ENCODE measurements at places on chromosomes 3 and 15.

GRCh38 chr3:188901126-188901525 is 270.6 kb upstream of the TPRG1 start:
- DNase-seq, result no peak

- no peak for DNase-seq
Observed at GRCh38 chr3:31142139-31142538, 247.7 kb upstream of the GADL1 start.

DNA sequence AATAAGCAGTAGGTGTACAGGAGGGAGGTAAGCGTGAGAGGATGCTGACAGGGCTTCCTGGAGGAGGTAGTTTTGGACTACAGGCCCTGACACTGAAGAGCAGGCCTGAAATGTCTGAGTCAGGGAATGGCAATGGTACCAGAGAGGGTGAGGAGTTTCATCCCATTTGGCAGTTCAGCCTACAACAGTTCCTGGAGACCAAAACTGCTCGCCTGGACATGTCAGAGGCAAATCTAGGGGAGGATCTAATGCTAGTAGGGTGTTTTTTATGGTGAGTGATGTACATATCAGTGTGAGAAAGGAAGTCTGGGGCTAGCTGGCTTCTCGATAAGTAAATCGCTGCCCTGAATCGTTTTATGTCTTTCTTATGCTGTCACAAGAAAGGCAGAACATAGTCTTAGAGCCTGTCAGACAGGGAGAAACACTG is 13.8 kb upstream of the TNFSF10 start:
- DNase-seq, result no peak

DNA sequence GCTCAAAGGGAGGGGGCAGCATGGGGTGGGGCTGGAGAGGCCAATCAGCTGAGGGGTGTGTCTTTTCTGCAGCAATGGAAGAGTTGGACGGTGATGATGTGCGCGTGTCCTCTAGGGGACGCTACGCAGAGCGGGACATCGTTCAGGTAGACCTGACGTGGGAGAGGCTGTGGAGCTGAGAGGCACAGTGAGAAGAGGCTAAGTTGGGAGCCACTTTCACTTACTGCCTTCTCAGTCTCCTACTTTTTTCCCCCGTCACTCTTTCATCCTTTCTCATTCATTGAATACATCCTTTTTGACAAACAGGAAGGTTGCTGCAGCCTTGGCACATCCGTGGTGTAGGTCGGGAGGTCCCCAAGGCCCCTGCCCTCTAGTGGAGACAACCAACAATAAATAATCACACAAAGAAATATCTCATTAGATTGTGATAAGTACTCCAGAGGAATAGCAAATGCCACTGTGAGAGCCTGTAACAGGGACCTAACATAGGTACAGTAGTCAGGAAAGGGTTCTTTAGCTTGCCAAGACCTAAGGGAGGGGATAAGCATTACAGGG is 4.4 kb upstream of the BRPF1 start:
- no peak for DNase-seq

DNA sequence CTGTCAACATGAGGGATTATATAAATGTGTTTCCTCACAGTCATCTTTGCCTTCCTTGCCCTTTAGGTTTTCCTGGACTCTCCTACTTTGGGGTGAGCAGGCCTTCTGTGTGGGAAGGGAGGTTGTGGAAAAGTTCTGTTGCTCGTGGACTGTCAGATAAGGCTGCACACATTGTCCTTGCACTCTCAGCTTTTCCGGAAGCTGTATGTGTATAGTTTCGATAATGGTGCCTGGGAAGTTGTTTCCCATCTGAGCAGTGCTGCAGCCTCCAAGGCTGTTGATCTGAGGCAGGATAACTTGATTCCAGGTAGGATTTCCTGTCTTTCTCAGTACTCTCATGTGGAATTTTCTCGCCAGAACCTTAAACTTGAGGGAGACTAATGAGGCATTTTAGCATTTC is 297.8 kb upstream of the AZI2 start:
- DNase-seq, result no peak

DNA sequence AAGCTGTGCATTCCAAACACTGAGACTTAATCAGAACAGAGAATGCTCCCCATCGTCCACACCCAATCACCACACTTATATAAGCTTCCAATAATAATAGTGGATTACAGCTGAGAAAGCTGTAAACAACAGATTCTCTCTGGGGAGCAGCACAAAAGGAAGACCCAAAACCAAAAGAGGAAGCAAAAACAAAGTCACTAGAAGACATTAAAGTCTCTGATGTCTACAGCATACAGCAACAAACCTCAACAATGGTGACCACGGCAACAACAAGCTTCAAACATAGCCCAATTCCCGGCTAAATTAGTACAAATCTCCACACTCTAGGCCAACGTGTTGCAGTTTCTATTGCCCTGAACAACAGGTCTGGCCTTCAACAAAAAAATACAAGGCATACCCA is 37.7 kb downstream of the ZDHHC23 start:
- DNase-seq, result no peak

GRCh38 chr3:142574665-142575064 is 3.9 kb downstream of the ATR start:
- no peak for DNase-seq

DNA sequence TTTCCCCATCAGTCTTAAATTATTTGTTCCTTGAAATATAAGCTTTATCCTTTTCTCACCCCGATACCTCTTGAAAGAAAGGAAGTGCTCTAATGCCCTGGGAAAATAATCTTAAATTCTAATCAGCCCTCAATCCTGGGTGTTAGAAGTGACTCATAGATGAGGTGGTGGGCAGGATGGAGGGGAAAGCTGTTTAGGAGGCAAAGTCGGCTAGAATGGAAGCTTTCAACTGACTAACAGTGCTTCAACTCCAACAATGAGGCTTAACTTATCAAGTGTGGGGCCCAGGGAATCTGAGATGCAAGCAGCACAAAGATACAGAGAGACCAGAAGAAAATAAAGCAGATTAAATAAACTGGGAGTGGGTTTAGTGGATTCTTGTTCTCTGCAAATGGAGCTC is 175.8 kb downstream of the EPHB1 start:
- no peak for DNase-seq

GRCh38 chr3:183896610-183897009 is 11.9 kb upstream of the PARL start:
- DNase-seq, result no peak

GRCh38 chr3:28923994-28924393 is 356.9 kb upstream of the RBMS3 start:
- no peak for DNase-seq

- no peak for DNase-seq
Observed at GRCh38 chr3:38039899-38040261, 872 bp downstream of the DLEC1 start.

GRCh38 chr15:80918196-80918783 is 71.3 kb downstream of the MESD start:
- DNase-seq, result no peak

DNA sequence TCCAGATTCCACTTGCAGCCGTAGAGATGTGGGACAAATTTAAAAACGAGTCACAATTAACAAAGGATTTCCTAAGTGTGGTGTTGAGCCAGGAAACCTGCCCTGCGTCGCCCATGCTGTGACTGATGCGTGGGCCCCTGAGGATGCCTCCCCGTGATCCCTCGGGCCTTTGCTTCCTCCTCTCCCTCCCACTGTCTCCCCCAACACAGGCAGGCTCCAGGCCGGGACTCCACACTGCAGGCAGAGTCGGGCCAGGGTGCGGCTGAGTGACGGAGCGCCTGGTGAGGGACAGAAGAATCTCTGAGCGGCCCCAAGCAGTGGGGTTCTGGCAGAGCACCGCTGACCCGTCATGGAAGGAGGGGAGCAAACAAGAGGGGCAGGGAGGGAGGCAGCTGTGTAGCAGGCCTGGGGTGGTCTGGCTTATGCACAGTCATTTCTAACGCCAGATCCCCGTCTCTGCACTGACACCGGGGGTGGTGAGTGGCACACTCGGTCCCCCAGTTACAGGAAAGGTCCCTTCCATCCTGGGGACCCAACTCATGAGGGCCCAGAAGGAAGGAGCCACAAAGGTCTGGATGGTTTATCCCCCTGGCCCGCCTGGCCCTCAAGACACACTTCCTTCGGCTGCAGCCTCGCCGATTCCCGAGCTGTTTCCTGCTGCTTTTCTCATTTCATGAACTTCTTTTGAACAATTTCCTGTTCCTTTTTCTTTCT is 91.0 kb downstream of the XXYLT1 start:
- DNase-seq, result no peak

GRCh38 chr3:22907161-22907780 is 295.9 kb upstream of the UBE2E2 start:
- DNase-seq, result no peak

DNA sequence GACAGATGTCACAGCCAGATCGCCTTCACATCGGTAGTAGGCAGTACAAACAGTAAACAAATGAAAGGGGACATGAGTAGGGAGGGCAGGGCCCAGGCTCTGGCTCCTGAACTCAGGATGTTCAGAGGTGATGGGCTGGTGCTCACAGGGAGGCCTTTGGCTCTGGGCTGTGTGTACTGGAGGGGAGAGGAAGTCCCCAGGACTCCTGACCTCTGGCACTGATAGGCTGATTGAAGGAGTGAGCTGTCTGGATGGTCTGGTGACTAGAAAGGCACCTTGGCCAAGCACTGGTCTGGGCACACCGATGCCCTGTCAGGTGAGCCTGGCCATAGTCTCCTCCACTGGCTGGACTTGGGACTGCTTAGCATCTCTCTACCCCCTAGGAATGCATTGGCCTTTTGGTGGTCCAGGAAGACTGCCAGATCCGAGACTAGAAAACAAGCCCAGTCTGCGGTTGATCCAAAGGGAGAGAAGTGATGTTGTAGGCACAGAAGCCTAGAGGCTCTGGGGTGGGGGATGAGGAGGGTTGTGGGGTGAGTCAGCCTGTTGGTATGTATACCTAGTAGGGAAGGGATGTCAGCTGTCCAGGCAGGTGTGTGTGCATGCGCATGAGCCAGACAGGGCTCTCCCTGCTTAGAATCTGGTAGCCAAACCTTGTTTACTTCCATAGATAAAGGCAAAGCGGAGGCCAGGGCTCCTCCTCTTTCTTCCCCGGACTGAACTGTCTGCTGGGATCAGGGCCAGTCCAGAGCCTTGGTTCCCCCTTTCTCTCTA is 1.9 kb downstream of the SPINT1 start:
- DNase-seq, result no peak

DNA sequence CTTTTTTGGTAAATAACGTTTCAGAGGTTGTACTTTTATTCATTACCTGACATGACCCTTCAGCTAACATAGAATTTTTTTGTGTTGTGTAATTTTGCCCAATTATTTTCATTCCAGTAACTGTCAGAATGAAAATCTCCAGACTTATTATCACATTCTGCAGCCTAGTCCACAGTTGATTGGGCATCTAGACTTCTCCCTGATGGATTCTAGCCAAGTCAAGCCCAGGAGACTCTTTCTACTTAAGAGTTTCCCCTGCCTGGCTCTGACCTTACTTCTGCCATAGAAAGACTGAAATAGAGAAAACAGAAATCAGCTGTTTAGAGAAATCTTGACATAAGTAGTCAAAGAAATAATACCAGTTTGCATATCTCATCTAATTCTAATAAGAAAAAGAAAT is 82.9 kb upstream of the CDAN1 start:
- DNase-seq, result no peak

GRCh38 chr3:99625643-99626416 is 12.6 kb upstream of the COL8A1 start:
- DNase-seq, result no peak

- no peak for DNase-seq
Observed at GRCh38 chr3:157067114-157067513, 92.8 kb downstream of the CCNL1 start.

- no peak for DNase-seq
Observed at GRCh38 chr15:82807920-82808633, 1.4 kb upstream of the WHAMM start.

DNA sequence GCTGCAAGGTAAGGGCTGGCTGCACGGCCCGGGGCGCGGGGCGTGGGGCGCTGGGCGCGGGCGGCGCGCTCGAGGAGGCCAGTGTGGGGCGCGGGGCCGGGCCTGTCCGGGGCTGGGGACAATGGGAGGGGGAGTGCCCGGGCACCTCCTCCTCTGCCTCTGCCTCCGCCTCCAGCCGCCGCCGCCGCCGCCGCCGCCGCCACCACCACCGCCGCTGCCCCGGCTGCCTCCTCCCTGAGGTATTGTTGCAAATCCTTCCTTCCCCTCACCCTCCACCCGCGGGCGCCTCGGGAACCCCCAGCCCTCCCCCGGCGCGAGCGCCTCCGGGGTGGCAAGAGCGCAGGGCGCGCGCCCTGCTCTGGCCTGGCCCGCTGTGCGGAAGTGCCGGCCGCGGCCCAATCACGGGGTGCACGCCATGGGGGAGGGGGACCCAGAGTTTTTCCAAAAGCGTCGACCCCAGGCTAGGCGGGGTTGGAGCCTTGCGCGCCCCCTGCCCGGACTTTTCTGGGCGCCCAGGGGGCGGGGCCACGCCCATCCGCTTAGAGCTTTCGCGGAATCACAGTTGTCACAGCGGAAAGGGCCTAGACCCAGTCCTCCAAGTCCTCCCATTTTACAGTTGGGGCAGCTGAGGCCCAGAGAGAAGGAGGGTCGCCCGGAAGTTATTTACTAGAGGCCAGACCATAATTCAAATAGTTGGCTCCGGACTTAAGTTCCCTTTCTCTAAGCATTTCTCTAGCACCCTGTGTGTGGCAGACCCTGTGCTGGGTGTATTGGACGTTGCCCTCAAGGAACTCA is at the start of gene LPP:
TSS of gene LPP (plus strand) at position 144 of the 795 bp plus-strand sequence. CDS start 251,964 bp downstream, outside the sequence.
- peak; percentile 56 for DNase-seq

- DNase-seq, result no peak
Observed at GRCh38 chr15:61064651-61065050, 164.5 kb downstream of the RORA start.

- DNase-seq, result no peak
Observed at GRCh38 chr15:69843276-69843899, 254.3 kb downstream of the TLE3 start.

- no peak for DNase-seq
Observed at GRCh38 chr3:61804782-61805181, 243.4 kb downstream of the PTPRG start.

GRCh38 chr3:15754047-15754446 is 43.7 kb downstream of the ANKRD28 start:
- DNase-seq, result no peak

GRCh38 chr3:4808637-4809036 is 170.6 kb upstream of the BHLHE40 start:
- DNase-seq, result no peak

DNA sequence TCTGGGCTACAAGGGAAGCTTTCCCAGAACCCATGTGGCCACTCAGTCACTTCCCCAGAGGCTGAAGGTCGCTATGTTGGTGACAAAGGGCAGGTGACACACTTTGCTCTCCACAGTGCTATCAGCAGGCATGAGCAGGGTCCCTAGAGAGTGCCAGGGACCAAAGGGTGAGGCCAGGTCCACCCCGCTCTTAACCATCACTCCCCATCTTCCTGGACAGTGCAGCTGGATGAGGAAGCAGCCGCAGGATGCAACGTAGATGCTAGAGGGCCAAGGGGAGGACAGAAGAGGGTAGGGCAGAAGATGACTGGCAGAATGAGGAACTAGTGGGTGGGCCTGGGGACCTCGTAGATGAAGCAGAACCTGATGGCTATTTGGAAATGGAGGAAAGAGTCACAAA is 13.6 kb upstream of the LTF start:
- no peak for DNase-seq

DNA sequence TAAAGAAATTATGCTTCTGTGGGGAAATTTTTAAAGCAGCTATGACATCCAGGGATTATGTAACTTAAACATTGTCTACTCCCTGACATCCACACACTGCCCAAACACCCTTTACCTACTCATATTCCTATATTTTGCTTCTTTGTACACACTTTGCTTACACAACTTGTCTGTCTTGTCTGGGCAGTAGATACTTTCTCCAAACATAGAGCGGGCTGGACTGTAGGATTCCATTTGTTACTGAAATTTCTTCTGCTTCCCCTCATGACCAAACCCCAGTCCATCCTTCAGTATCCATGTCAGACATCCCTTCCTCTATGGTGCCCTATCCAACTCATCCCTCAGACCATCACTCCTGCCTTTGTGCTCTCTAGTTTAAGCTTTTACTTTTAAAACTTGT is 19.9 kb downstream of the NCEH1 start:
- no peak for DNase-seq

Data from stimulated activated CD4-positive, alpha-beta T cell treated with anti-CD3 and anti-CD28 coated beads, Interleukin-1b, Interleukin-23, amount 100 ng/mL, for 1 hour (primary cell).